T-cell (primary cell): ENCODE measurements at places on chromosomes 3 and 15.

DNA sequence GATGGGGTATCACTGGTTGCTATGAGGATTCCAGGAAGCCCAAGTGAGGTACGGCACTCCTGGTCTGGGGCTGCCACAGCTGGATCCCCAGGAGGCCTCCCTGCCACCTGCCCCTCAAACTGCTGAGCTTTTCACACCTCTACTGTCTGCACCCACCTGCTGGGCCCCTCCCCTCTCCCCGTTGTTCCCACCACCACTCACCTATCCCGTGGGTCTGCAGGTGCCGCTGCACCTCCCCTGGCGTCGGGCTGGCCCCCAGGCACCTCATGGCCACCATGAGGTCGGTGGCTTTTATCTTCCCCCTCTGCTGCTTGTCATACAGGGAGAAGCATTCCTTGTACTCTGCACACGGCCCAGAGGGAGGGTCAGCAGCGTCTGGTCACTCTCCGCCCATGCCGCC lies 5.8 kb downstream of the CALML4 start:
- DNase-seq, result no peak

DNA sequence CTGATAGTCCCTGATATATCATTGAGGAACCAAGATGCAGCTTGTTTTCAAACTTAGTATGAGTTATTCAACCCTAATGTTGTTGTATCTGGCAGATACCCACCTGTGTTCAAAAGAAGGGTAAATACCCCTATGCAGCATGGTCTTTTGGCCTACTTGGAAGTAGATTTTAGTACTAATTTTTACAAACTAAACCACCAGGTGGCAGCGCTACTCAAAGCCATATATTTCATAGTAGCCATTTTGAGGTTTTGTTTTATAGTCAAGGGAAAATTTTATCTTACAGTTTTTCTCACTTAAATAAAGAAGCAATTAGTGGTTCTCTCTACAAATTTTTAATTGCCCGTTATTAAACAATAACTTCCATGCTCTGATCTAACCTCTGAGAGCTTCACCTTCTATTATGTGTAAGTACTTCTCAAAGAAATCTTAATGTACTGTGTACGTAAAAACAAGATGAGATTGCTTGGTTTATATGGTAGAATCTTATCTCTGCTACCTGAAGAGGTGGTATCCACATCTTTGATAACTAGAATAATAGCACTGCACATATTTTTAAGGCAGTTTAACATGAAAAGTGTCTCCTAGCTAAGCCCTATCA lies 31.5 kb upstream of the MLF1 start:
- DNase-seq, result peak; percentile 28

DNA sequence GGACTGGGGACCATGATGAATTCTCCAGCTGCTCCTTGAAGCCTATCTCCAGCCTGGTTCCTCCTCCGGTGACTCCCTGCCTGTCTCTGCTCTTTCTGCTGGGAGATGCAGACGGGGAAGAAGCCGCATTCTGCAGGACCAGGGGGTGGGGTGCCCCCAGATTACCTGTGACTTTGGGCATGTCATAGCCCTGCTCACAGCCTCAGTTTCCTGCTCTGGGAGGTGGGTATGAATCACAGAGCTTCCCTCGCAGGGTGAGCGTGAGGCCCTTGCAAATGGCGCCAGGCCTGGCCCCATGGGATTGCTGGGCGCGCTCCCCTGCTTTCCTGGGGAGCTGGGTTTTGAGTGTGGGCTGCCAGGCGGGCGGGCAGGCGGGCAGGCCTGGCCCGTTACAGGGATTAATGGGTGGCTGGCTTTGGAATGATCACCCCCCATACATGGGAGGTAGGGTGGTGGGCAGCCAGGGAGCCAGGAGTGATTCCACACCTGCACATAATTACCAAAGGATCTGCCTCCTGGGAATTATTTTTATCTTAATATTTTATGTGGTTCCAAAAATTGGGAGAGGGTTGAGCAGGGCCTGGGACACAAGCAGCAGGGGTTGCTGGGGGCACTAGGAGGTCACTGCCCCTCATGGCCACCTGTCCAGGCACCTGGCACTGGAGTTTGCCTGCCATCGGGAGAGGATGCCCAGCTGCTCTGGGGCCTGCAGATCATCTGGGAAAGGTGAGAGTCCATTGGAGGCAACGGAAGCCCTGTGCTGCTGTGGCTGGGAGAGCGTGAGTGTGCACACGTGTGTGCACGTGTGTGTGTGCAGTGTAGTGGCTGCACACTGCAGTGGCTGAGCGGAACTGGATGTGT lies 106.8 kb downstream of the WNT7A start:
- no peak for DNase-seq

DNA sequence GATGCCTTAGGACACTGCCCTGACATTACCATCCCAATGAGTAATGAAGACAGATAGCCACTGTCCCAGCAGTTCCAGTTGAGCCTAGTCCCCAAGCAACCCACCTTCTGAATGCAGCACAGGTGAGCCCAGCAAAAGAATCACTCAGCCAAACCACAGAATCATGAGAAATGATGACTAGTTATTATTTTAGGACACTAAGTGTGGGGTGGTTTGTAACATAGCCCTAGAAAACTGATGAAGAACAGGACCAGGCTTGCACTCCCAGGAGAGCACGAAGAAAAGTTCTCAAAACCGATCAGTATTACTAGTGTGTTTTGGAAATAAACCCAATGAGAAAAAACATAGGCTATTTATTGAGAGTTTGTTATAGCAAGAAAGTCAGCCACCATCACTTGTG lies 129.6 kb upstream of the CNTN6 start:
- no peak for DNase-seq

GRCh38 chr15:96273317-96274086 lies 57.0 kb upstream of the NR2F2 start:
- DNase-seq, result no peak

DNA sequence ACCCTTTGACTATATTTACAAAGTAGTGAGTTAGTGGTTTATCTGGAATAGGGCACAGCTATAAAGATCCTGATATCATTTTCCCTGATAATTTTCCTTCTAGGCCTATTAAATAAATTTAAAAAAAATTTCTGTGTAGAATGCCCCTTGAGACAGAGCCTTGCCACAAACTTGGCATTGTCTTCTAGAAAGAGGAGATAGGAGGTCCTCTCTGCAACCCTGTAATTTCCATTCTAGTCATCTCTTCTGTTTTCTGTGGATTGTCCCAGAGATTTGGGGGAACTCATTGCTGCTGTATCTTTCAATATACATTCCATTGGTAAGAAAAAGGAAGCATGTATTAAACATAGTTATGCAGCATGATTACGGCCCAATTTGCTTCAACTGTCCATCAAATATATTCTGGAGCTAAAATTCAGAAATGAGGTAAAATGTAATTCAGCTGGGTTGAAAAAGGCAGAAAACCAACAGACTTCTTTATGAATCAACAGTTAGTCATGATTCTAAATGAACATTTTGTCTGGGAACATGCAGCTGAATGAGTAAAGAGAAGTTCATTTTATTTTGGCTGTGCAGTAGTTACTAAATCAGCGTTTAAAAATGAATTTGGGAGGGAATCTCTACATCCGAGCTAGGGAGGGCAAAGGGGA lies 401.1 kb downstream of the NAALADL2 start:
- DNase-seq, result no peak

DNA sequence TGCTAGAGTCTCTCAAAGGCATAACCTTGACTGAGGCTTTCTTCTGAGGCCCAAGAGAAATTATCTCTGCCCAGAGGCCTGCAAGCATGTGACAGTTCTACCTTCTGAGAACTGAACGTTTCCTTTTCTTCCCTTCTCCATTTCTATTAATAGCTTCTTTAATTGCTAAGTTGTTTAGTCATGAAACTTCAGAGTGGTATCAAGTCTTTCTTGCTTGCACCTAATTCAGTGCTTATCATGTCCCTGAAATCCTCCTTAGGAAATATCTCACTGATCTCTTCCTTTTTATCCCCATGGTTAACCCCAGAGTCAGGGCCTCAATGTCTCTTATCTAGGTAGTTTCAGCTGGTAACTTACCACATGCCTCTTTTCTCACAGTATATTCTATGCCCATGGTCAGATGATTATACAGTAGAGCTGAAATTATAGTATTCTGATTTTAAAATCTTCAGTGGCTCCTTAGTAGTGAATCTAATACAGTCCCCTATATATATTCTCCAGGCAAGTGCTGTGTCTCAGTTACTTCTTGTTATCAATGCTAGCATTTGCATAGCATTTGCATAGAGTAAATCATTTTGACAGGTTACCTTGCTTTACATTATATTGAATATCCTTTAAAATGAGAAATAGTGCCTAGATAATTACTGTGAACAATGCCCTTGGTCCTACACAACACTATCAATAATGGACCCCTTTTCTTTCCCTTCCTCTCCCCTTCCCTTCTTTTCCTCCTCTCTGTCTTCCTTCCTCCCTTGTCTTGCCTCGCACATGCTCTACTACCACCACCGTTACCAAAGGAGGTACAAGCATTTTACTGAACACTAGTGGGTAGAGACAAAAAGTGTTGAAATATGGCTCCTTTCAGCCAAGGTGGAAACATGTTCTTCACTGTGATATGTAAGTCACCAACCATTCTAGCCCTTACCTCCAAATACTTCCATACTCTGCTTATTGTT lies 33.0 kb downstream of the KBTBD8 start:
- DNase-seq, result no peak

DNA sequence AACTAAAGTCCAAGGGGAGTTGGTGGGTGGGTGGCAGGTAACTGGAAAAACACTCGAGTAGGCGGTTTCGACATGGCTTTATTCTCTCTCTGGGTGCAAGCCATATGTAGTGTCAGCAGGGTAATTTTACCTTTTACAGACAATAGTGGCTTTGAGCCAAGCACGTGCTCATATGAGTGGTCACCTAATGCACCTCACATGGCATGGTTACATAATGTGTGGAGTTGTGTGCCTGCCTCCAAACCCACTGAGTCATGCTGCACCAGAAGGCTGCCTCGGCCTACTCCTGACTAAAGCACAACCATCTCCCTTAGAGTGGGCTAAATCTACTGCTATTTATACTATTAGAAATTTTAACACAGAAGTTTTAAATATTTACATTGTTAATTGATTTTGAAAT lies 16.5 kb downstream of the CCRL2 start:
- no peak for DNase-seq

GRCh38 chr3:69697381-69697780 lies 41.9 kb upstream of the MITF start:
- no peak for DNase-seq

- no peak for DNase-seq
These were observed 21.8 kb downstream of the MAP2K5 start for GRCh38 chr15:67564021-67564967.

- no peak for DNase-seq
These were observed 103.4 kb upstream of the FHIT start for GRCh38 chr3:61354604-61355003.

- no peak for DNase-seq
These were observed 155.1 kb upstream of the CNTN4 start for GRCh38 chr3:1943395-1944118.

GRCh38 chr3:161409069-161409468 lies 37.8 kb upstream of the SPTSSB start:
- peak; percentile 26 for DNase-seq
